Globus pallidus (tissue), 1 donor: ENCODE measurements at places on chromosomes 12 and 14.

DNA sequence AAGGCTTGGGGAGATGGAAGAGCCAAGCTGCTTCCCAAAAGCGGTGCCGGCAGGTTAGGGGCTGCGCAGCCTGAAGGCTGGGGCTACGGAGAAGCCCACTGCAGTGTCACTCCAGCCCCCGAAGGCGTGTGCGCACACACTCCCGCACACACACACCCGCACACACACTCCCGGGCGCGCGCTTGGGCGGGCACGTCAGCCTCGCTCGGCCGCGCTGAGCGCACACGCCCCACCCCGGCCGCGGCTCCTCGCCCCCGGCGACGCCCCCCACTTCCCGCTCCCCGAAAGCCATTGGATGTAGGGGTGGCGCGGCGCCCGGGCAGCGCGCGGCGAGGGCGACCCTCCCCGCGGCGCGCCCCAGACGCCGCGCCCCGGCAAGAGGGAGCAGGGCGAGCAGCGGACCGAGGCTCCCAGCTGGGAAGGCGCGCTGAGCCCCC lies at the start of gene KCNK10:
TSS of gene KCNK10 (minus strand) at position 184 of the 437 bp plus-strand sequence. CDS start 471 bp downstream, outside the sequence.
- peak; percentile 19 for DNase-seq

DNA sequence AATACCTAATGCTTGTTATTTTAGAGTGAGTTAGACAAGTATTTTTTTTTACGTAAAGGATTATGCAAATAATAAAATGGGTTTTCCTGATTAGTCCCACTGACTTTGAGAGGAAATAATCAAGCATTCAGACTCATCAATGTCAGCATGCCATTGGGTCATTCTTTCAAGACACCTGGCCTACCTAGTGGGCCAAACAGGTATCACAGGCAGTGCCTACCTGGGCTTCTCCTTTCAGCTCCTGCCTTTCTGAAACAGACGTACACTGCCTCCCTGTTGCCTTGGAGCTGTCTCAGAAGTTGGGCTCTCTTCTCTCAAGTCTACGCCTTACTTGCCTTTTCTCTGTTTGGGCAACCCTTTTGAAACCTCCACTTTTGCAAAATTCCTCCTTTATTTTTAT lies 545.6 kb downstream of the SNAPC1 start:
- DNase-seq = no peak

GRCh38 chr14:100102156-100102785 lies 37.0 kb downstream of the EVL start:
- no peak for DNase-seq

DNA sequence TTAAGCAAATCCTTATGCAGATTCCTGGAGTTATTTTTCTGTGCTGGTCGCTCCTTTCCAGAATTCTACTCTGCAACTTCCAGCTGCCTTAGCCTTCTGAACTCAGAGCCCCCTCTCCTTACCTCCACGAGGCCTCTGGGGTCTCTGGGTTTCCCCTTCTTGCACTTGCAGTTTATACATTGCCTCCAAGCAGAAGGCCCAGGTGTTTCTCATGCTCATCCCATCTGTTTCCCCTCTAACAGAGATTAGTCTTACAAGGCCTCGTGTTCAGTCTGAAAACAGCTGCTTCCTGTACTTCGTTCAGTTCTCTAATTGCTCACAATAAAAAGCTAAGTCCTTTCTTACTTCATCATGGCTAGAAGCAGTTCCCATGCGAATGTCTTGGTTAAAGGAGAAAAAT lies 134.4 kb upstream of the FGD4 start:
- DNase-seq = no peak

DNA sequence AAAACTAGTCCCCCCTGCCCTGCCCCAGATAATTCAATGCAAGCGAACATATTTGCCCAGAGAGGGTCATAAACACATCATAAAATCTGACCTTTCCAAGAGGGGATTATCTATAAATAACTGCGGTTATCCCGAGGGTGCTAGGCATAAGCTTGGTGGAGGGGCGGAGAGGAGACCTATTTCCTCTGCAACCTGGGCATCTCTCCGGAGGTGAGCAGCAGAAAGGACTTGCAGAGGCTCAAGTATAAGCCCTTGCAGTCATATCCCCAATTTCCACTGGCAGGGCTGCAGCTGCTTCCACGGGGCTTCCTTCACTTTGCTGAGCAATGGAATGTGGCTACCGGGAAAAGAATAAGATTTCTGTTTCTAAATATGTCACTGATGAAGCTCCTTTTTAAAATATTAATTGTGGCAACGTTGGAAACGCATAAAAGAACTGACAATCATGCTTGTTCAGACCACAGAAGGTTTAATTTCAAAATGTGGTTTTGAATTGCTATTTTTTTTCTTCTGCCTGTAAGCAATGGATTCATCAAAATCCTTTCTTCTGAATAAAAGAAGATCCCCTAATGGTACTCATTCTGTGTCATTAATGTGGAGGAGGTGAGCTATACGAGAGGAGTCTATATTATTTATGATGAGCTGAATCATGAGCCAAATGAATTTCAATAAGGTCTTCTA lies 268.9 kb upstream of the ATP2B1 start:
- no peak for DNase-seq

- no peak for DNase-seq
These were observed 420.8 kb downstream of the FUT8 start for GRCh38 chr14:65833267-65833880.

- DNase-seq = no peak
These were observed 732.4 kb downstream of the AACS start for GRCh38 chr12:125797421-125798175.

- DNase-seq = no peak
These were observed 16.2 kb upstream of the AACS start for GRCh38 chr12:125049093-125049458.

GRCh38 chr14:102827716-102828115 lies 50.5 kb downstream of the TRAF3 start:
- DNase-seq = no peak

- no peak for DNase-seq
These were observed 18.0 kb downstream of the GALNT6 start for GRCh38 chr12:51373187-51373586.

DNA sequence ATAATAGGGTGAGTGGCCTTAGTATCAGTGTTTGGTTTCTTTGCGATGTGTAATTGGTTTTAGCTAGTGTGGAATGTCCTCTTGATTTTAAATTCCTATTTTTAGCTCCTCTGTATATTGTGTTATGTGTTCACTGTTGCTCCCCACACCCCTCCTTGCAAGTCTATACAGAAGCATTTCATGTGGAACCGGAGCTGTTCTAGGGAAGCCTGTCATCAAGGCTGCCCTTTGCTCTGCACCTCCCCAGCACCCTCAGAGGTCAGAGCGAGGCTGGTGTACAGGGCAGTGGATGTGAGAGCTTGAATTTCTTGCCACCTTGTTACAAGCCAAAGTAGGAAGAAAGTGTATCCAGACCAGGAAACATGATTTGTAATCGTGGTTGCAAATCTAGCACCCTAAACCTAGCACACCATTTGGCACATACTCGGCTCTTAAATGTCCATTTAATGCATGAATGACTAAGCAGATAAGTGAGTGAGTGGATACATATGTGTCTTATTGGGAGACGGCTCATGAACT lies 376.8 kb downstream of the RGS6 start:
- no peak for DNase-seq

GRCh38 chr12:67288561-67288960 lies 19.4 kb downstream of the CAND1 start:
- DNase-seq = no peak

- DNase-seq = no peak
These were observed 1133.2 kb upstream of the TMEM132C start for GRCh38 chr12:127133675-127134335.

DNA sequence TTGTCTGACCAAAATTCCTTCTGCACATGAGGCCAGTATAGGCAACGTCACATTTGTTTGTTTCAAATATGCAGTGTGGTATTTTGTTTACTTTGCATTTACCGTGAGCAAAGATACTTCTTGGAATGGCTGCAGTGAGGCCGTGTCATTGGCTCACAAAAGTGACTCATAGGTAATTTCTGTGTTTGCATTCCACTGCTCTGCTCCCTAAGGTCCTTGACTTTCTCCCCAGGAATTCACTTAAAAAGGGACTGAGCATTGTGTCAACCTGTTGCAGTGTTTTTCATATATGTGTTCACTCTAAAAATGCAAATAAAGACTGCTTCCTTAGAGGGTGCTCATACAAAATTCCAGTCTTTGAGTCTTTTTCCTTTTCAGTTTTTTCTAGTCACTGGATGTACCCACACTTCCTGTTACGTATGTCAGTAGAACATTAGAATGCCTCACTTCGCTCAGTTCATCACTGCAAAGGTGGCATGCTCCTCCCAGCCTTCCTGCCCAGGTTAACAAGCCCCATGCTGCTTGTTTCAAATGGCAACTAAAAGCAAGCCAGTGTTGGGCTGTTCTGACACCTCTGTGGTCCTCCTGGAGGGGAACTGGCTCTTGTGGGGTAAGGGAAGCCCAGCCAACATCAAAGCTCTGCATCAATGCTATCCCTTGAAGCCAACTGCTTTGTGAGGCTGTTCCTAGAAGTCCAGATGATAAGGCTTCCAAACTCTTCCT lies 9.1 kb downstream of the C12orf76 start:
- no peak for DNase-seq

- no peak for DNase-seq
These were observed 38.4 kb downstream of the AKAP6 start for GRCh38 chr14:32367516-32367915.

- DNase-seq = peak; percentile 45
These were observed 47.9 kb downstream of the CDK17 start for GRCh38 chr12:96352161-96352835.

- DNase-seq = no peak
These were observed 2.0 kb upstream of the PLXNC1 start for GRCh38 chr12:94146166-94146936.

DNA sequence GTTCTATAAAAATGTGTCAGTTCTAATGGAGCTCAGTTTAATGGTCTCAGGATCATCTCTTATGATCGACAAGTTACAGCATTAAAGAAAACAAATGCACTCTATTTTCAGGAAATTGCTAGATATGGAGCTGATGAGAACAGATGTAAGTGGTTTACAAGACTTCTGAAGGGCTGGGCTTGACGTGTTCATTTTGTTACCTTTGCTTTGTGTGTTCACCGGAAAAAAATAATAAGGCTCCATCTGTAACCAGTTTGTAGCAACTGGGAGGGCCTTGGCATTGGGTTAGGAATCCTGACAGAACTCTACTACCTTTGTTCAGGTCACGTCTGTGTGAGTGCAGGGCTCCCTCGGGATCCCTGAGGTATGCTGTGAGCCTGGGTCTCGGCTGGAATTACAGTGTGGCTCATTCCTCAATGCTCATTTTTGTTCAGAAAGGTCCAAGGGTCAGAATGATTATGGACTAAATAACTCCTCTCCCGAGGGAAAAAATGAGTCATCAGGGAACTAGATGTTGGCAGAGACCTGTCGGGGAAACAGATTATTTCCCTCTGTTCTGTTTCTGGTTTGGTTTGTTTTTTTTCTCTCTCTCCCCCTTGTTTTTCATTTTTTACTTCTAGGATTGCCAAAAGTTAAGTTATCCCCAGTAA lies 158.0 kb downstream of the SLC5A8 start:
- no peak for DNase-seq

- peak; percentile 24 for DNase-seq
These were observed 1.5 kb downstream of the LGR5 start for GRCh38 chr12:71440763-71441748.

DNA sequence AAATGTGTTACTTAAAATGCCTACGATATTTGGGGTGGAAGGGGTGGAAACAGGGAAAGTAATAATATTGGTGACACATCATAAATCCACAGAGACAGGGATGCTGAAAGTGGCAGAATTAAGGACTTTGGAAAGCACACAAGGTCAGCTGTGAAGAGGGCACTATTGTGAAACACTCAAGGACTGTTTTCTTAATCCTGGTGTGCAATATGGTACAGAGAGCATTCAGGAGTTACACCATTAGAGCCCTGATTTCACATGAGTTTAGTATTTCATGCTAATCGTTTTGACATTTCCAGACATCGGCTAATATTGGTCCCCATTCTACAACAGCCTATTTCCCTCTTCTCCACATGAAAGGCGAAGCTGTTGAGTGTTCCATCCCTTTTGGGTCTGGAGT lies 219.2 kb downstream of the MSRB3 start:
- DNase-seq = no peak

- no peak for DNase-seq
These were observed 389.2 kb upstream of the PRICKLE1 start for GRCh38 chr12:42978708-42979107.

DNA sequence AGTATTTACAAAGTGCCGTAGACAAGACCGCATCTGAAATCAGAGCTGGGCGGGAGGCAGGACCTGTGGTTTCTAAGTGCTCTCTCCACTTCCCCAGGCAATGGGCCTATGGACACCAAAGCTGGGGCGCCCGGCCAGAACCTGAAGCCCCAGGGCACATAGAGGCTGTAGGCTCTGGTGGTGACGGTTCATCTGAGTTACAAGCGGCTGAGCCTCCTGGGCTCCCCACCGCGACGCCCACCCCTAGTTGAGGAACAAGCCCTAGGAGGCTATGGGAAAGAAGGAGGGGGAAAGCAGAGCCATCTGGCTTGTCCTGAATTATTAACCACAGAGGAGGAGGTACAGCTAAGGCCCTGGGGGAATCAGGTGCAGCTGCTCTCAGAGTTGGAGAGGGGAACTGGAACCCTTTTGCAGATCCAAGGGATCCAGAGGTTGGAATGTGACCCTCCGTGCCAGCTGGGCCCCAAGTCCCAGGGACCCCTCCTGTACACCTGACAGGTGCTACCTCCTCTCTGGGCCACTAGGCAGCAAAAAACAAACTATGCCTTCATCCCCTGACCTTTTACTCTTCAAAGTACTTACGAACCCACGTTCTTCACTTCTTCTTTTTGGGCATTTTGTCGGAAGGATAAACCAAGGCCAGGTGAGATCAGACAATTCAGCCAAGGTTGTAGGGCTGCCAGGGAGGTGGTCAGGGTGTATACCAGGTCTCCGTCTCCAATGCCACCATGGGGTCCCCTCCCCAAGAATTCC lies 77.2 kb downstream of the ARL6IP4 start:
- DNase-seq = no peak

GRCh38 chr12:124390442-124391097 lies 95.7 kb downstream of the RFLNA start:
- peak; percentile 50 for DNase-seq

DNA sequence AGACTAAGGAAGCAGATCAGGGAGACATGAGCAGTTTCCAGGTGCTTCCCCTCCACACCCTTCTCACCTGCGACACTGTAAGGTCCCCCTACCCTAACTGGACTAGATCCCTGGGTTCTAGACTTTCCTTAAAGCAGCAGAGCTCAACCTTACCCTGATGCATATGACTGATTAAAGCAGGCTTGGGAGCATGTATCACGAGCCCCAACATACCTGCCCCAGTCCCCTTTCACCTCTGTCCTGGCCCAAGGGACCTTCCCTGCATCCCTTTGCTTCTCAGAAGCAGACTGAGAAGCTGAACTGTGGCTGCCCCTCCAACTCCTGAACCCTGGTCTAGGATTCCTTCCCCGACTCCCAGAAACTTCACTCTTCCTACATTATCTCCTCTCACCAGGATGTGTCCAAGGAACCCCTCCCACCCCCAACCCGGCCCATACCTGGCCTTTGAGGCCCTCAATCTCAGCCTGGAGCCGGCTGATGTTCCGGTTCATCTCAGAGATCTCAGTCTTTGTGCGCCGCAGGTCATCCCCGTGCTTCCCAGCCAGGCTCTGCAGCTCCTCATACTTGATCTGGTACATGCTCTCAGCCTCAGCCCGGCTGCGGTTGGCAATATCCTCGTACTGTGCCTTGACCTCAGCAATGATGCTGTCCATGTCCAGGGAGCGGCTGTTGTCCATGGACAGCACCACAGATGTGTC lies 5.4 kb downstream of the KRT8 start:
- DNase-seq = no peak

GRCh38 chr12:45464699-45465098 lies 248.8 kb downstream of the ANO6 start:
- no peak for DNase-seq
